ENCODE measurements at places on chromosomes 2 and 18.
A peak's percentile ranks its signal among the peaks of the same experiment; 100 is the strongest.

- DNase-seq, result no peak
Measured at GRCh38 chr2:101847661-101848339, 144.0 kb upstream of the IL1R2 start.

- no peak for DNase-seq
Measured at GRCh38 chr18:47944972-47945852, 14.8 kb upstream of the SMAD2 start.

- no peak for DNase-seq
Measured at GRCh38 chr2:208280234-208280633, 14.2 kb downstream of the PIKFYVE start.

DNA sequence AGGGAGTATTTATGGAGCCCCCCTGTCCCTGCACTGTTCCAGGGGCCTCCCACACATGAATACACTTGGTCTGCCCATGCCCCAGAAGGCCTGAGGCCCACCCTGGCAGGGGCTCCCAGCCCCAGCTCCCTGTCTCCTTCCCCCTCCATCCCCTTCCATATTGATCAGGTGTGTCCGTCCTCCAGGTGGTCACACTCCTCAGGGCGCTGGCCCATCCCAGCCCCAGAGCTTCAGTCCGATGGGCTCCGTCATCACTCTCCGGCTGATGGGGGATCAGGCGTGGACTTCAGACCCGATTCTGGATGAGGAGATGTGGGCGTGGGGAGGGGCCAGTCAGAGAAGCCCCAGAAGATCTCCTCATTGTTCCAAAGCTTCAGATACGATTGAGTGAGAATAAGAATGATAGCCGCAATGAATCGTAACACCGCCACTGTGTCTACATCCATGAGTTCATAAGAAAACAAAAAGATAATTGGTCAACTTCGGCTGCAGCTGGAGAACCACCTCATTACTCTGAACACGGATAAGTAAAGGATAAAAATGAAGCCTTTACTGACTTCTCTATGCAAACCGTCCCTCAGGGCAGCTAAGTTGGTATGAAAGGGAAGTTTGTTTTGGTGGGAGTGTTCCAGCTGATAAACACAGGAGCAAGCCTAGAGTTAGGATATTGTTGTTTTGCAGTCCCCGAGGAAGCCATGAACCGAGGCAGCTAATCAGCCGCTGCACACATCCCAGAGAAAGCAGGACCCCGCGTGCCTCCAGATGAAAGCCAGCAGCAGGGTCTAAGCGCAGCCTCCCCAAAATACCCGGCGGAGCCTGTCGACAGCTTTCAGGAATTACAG, 279.5 kb downstream of the NDUFA10 start:
- DNase-seq, result peak; percentile 66

DNA sequence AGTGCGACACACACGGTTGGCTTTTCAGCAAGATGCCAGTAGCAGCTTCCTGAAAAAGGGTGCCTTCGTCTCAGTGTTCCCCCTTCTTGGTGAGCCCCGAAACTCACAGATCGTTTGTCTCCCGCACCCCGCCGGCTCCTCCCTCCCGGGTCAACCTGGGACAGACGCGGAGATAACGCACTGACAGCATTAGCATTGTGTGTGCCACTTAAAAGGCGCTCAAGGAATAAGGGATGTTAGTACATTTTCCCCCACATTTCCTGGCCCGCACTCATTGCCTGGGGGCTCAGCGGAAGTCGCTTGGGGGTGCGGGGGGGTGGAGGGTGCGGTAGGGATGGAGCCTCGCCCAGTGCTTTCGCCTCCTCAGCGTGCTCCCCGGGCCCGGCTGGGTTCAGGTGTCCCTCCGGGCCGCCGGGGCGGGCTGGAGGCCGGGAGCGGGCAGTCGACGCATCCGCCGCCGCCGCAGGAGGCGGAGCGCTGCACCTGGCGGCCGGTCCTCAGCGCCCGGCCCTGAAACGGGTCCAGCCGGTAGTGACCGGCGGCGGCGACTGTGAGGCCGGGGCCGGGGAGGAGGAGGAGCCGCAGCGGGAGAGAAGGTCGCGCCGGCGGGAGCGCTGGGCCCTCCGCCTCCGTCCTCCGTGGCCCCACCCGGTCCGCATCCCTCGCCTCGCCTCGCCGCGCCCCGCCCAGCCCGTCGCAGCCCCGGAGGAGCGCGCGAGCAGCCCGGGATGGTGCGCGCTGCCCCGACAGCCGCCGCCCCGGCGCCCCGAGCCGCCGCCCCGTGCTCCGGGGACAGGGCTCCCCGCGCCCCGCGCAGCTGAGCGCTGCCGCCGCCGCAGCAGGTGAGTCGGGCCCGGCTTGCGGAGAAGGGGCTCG, at the start of gene MFSD6:
MFSD6 (plus strand) TSS at position 694 of the 876 bp plus-strand sequence. CDS start 27,675 bp downstream, outside the sequence.
- peak; percentile 50 for DNase-seq

DNA sequence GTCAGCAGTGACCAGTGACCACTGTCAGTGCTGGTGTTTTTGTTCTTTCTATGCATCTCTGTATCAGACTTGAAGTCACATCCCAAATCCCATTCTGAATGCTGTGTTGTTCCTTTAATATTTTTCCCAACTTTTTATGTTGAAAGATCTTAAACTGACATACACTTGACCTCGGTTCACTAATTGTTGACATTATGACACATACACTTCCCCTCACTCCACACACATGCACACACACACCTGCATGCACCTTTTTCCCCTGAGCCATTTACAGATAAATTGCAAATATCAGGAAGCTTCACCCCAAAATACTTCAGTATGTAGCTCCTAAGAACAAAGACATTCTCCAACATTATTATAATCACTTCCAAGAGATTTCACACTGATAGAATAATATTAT, 62.4 kb downstream of the CFAP221 start:
- no peak for DNase-seq

GRCh38 chr18:49521216-49521835, 34.3 kb upstream of the C18orf32 start:
- no peak for DNase-seq

- DNase-seq, result no peak
Measured at GRCh38 chr18:79801641-79802040, 3.9 kb downstream of the KCNG2 start.

DNA sequence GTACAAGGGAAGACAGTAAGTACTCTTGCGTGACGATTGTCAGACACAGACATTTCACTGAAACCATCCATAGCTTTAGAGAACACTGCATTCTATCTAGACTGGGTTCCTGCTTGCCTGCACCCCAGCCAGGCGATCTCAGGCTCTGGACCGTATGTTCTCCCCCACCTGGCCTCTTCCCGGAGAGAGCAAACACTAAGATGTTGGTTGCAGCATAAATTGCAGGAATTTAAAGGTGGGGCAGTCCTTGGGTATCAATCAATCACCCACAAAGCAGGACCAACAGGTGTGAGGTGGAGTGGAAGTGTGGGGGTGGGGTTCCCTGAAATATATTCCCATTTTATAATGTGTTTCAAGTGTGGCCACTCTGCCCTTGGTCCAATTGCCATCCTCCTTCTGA, 103.6 kb upstream of the TGFA start:
- no peak for DNase-seq

DNA sequence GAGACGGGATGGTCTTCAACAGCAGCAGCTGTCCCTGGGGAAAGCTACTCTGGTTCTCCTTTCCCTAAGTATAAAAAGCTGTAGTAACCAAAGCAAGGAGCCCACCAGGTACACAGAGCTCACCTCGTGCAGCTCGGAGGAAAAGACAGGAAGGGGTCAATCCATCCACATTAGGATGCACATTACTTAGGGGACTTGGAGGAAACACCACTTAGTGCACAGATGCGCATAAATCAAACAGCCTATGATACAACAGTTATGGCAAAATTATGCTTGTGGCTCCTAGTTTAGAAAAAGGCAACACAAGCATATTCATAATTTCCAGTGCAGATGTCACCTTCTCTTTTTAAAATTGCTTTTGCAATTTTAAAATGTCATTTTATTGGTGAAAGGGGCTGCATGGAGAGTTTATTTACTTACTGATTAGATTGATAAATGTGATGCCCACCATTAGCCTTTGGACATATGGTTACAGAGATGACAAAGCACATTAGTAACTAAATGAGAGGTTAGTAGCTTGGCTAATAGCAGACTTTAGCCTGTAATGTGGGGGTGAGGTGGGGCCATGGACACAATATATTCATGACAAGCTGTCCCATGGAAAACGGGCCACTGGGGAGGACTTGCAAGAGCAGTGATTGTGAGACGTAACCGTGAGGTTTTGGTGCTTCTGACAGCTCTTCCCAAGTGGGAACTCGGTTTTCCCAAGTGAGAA, 199.8 kb downstream of the MYT1L start:
- no peak for DNase-seq

- no peak for DNase-seq
Measured at GRCh38 chr2:88258208-88258607, 88.1 kb downstream of the THNSL2 start.

DNA sequence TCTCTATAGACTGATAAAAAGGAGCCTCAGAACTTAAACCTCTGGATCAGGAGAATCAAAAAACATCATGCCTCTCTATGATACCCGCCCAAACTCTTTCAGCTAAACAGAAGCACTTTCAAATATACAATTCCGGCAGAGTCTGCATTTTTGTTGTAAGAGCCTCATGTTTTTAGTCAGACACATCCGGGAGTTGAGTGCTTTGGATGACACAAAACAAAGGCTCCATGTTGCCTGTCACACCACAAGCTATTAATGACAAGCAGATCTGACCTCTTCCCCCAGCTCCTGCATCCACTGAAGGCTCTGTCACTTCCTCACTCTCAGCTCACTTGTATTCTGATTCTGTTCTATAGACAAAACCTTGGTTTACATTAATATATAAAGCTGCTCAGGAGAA, 33.2 kb downstream of the SLC38A11 start:
- DNase-seq, result no peak

- DNase-seq, result no peak
Measured at GRCh38 chr18:44812426-44812825, 131.7 kb downstream of the SETBP1 start.

DNA sequence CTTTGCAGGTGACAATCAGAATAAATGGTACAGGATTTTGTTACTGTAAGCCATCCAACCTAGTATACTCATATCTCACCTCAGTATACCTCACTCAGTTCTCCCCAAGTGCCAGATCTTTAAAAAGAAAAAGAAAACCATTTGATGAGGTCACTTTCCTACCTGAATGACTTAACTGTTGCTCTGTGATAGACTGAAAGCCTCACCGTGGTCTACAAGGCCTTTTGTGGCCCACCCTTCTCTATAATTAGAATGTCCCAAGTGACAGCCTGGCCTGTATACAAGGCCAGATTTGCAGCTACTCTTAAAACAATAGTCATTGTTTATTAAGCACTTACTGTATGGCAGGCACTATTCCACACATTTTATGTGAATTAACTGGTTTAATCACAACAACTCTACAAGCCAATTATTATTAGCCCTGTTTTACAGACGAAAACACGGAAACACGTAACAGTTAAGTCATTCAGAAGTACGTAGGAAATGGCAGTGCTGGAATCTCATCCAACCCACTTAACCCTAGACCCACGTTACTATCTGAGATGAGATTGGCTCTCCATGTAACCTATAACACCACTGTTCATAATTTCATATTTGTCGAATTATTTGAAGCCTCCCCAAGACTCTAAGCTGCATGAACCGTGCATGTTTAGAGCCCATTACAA, 28.3 kb downstream of the PKP4 start:
- no peak for DNase-seq

DNA sequence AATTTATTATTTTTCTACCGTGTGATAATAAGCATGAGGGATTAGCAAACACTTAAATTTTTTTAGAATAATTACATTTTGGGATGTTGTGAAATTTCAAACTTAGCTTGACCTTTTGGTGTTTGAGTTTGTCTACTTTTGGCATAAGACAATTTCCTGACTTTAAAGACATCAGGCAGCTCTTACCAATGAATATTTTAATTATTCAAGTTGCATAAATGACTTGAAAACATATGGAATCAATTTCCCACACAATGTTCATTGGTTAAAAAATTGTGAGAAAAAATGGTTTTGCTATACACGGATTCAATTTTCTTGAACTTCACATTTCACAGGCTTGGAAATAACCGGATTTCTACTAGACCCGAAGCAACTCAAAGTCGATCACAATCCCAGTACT, 243.4 kb downstream of the IKZF2 start:
- DNase-seq, result no peak

DNA sequence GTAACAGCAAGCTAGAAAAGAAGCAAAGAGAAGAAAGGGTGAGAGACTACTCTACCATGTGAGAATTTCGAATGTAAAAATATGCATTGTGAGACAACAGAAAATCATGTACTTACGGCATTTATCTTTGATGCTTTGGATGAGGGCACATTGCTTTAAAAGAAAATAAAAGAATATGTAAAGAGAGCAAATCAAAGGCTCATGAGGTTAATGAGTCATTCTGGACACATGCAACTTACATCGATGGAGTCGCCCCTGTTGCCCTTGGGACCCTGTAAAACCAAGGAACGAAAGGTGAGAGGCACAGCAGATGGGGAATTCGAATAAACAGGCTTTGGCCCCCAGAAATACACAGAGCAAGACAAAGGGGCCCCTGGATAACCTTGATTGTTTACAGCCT, 69.0 kb downstream of the COL6A3 start:
- no peak for DNase-seq

DNA sequence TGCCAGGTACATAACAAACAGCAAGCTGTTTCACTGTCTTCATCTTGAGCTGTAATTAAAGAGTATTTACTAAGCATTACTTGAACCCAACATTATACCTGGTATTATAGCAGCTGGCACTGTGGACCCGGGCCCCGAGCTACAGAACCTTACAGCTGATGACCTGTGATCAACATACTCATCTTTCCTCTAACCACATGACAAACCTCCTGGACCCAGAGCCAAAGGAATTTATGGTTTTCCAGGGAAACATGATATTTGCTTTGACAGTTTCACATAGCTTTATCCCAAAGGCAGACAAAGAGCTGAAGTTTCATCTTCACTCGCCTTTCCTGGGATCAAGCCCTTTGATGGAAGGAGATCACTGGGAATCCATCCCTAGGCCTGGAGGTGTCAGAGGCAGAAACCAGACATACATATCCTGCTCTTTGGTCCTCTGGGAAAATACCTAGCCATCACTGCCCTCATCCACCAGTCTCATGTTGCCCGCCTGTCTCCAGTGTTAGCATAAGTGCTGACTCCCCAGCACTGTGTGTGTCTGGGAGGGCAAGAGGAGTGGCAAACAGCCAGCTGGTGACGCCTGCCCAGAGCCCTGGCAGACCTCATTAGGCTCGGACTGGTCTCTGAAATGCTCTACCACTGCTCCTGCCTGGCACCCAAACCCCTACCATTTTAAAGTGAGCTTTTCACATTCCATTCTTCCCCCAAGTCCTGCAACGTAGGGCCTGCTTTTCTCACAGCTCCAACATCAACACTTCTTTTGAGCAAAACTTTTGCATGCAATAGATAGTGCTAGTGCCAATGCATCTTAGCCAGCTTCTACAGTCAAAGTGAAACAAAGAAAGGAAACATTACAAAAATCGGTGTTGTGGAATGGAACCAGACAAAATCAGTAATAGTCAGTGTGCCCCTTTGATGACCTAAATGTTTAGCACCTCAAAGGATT, 138.8 kb upstream of the CTAGE1 start:
- DNase-seq, result peak; percentile 33

Measured in kidney (tissue), 22 donors.